Dermis blood vessel endothelial cell (primary cell): ENCODE measurements at places on chromosomes 2 and 18.

DNA sequence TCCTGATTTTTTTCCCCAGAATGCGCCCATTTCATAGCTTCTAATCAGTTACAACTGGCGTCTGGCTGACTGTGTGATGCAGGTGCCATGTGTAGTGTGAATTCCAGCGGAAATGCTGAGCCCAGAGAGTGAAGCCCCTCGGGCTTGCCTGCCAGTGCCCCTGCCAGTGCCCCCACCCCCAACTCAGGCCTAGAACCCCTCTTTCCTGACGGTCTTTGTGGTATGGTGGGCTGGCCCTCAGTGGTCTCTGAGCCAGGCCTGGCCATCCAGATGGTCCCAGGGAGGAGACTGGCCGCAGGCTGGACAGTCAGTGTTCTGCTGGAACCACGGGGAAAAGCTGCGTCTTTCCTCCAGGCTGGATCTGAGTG lies 3.1 kb downstream of the RAMP1 start:
- DNase-seq, result no peak

DNA sequence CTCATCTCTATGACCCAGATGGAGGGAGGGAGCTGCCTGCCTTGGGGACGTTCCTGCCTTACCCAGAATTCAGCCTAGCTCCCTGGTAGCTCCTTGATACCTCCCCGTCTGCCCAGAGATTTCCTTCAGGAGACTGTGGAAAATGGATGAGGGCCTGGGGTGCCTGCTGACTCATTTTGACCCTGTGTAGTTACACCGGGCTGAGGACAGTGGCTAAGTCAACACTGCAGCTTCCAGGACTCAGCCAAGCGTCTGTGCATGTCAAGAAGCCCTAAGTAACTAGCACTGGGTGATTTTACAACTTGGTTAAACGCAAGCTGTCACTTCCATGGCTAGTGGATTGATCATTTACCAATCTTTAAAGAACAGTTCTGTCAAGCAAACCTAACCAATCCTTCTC lies 23.3 kb upstream of the EPAS1 start:
- peak; percentile 55 for DNase-seq

DNA sequence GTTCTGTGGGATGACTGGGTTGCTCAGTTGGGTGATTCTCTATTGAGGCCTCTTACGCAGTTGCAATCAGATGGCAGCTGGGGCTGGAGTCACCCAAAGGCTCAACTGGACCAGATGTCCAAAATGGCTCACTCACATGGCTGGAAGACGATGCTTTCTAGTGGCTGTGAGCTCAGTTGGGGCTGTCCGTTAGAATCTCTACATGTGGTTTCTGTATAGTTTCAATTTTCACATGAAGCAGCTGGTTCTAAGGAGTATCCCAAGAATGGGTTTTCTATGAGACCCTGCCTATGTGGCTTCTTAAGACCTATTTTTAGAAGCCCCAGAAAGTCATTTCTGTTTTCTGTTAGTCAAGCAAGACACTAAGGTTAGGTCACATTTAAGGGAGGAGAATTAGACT lies 4.4 kb downstream of the XRCC5 start:
- no peak for DNase-seq

GRCh38 chr2:123732563-123732962 lies 292.5 kb upstream of the CNTNAP5 start:
- no peak for DNase-seq

- no peak for DNase-seq
Measured at GRCh38 chr2:61416871-61417645, 53.8 kb downstream of the USP34 start.

- DNase-seq, result no peak
Measured at GRCh38 chr2:133362061-133362476, 206.2 kb downstream of the NCKAP5 start.

DNA sequence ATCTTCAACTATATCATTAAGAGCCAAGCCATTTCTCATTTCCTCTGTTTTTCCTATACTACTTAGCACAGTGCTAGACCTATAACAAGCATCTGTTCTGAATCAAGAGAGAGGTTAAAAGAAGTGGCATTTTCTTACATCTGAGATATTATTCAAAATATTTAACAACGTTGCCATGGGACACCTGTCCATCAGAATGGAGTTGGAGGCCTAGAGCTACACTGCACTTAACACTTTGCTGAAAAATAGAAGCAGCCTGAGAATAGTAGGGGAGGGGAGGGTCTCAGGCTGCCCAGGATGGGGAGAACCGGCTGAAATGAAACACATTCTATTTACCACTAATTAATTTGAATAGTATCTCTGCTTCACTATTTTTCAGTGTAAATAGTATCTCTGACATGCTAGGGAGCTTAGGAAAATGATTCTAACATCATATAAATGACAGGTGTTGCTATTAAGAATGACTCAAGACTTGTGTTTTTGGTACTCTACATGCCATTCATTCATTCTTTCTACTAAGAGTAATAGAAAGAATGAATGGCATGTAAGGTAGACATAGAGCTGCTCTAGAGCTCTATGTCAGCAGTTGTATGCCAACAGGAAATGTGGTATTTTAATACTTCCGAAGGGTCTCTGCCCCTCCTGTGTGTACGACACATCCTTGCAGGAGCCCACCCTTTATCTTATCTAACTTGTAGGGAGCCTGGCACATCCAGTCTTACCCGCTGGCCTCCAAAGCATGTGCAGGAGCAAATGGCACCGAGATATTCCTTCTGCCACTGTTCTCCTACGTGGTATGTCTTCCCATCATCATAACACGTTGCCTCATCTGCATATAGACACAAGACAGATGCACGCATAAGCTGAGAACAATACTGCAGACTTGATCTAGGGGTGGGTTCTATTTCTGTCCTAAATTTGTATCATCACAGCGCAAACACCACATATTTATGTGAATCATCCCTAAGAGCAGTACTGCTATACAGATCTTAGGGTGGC lies 52.6 kb downstream of the ATIC start:
- no peak for DNase-seq

GRCh38 chr18:45664824-45665763 lies 49.8 kb downstream of the SLC14A2 start:
- peak; percentile 77 for DNase-seq

- DNase-seq, result no peak
Measured at GRCh38 chr18:8816816-8817215, 111.5 kb downstream of the MTCL1 start.

DNA sequence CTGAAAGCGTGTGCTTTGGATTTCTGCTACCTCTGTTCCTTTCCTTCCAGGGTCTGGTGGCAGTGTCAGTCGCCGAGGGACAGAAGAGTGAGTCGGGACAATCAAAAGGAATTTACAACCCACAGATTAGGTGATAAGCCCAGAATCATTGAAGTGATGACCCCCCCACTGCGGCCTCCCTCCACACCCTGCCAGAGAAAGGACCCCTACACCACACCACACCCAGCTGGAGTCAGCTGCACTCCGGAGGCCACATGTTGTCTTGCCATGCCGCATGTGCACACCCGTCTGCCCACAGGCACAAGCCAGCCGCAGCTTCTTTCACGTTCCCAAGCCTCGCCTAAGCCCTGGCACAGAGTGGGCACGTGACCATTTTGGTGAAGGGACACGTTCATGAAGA lies 366.8 kb upstream of the SALL3 start:
- DNase-seq, result no peak

DNA sequence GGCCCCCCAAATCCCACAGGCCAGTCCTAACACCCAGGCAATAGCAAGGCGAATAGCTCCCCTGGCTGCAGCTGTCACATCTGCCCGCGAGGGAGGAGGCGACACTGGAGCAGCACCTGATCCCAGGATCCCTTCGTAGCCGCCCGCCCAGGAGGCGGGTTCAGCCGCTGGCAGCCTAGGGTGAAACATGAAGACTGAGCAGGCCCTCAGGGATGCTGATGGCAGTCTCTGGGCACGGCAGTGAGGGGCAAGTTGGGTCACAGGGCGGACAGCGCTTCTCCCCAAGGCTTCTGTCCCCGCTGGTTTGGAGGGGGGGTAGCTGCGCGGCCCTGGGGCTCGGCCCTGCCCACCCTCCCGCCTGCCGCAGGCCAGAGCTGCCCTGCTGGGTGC lies 1.9 kb downstream of the DNMT3A start:
- no peak for DNase-seq

- DNase-seq, result peak; percentile 100
Measured at GRCh38 chr18:25229081-25229480, 122.9 kb downstream of the ZNF521 start.

GRCh38 chr2:223161873-223162458 lies 110.0 kb downstream of the KCNE4 start:
- DNase-seq, result no peak

DNA sequence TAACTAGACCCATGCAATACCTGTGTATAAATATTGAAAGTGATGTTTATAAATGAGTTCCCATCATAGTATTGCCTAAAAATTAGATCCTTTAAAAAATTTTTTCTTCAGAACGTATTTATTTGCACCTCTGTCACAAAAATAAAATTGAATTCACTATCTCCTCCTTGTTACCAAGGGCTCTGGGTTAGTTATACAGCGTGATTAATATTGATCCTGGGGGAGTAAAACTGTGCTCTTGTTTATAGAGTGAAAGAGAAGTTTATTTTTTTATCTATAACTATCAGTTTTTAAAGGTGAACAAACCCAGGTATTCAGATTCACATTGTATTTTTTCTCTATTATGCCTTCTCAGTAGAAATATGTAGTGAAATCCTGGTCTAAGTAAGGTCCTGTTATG lies 458.5 kb downstream of the CPS1 start:
- DNase-seq, result no peak

GRCh38 chr2:68283419-68283812 lies 31.1 kb upstream of the PPP3R1 start:
- DNase-seq, result no peak
